Liver (tissue), 10 donors: ENCODE measurements at places on chromosomes 4 and X. TPM values are rescaled to one million over a fixed set of nuclear protein-coding genes. Genes with fewer than 3 reads are reported as not detected.

DNA sequence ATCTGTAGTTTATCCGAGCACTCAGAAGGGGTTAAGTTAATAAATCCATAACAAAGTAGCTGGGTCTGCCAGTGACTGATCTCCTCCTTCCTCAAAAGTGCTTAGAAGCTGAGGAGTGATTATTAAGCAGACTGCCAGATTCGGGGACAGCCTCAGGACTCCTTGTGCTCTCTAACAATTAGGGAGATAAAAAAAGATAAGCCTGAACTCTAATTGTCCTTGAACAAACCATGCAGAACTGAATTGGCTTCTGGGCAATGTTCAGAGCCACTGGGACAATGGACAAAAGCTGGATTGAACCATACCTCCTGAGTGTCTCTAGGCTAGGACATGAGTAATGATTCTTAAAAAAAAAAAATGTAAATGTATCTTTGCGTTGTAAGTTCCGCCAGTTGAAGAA, 22.7 kb upstream of the GRPR start:
- no peak for DNase-seq

DNA sequence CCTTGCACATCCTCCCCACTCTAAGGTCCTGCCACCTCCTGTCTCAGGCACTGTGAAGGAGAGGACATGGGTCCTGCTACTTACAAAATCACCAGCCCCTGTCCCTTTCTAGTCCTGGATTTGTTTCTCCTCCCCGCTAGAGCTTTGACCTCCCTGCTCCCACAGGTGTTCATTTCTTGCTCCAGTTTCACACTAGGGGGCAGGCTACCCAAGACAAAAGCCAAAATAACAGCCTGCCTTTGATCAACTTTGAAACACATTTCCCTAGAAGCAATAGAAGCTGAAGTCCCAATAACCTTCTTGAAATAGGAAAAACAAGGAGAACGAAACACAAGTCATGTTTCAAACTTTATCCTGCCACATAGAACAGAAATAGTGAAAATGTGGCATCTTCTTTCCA, 164.4 kb downstream of the QDPR start:
- no peak for DNase-seq

DNA sequence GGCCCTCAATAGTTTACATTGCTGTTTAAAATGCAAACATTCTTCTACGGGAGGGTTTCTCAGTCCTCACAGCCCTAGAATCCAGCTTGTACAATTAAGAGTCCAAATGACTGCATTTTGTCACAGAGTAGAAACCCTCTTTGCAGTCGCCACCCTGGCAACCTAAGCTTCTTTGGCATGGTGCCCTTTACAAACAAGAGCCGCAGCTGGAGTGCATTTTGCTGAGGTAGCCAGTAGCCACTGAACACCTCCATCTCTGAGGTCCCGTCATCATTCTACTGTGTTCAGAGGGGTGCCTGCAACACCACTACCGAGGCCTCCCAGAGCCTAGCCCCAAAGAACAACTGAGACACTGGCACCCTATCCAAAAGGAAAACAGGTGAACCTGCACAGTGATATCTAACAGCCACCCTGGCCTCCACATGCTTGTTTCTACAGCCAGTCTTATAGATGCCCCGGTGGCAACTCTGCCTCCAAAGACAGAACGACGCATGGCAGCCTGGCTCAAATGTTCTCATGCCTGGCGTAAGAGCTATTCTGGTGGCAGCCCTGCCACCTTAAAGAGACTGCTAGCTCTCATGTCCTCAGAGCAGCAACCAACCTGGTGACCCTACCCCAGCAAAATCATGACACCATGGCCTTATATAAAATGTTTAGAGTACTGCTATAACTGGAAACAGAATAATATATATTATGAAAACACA, 801.9 kb downstream of the TECRL start:
- no peak for DNase-seq

- no peak for DNase-seq
Measured at GRCh38 chr4:24704149-24704548, 91.2 kb upstream of the SOD3 start.

- no peak for DNase-seq
Measured at GRCh38 chr4:1318488-1319213, 28.4 kb upstream of the UVSSA start.

GRCh38 chr4:25089051-25089763, 58.5 kb upstream of the LGI2 start:
- no peak for DNase-seq

GRCh38 chrX:45172890-45173289, 27.8 kb downstream of the DIPK2B start:
- DNase-seq: no peak

DNA sequence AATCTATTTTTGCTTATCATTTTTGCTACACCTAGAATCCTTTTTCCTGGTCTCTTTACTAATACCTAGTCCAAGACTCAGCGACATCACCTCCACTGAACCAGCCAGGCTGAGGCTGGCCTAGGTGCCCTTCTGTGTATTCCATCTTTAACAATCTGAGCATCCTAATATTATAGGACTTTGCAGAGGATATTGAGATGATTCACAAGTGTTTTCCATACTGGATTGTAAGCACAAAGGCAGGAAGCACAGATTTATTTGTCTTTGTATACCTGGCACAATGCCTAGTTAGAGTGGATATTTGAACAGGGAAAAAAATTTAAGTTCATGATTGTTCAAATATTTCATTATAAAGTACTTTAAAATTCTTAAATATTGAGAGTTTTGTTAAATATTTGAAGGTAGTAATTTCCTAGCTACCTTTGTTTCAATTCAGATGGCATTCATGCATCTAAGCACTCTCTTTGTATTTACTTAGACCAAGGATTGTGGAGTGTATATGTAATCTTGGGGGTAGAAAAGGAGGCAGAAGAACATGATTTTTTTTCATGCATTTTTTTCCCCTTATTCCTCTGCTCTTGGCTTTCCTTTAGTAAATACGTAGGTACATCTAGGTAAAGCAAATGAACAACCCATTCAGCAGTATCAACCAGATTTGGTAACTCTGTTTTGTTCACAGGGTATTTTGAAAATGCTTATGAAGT, 18.4 kb downstream of the SMARCA5 start:
- DNase-seq: no peak

- no peak for DNase-seq
Measured at GRCh38 chr4:40197879-40198689, 1.3 kb downstream of the RHOH start.

DNA sequence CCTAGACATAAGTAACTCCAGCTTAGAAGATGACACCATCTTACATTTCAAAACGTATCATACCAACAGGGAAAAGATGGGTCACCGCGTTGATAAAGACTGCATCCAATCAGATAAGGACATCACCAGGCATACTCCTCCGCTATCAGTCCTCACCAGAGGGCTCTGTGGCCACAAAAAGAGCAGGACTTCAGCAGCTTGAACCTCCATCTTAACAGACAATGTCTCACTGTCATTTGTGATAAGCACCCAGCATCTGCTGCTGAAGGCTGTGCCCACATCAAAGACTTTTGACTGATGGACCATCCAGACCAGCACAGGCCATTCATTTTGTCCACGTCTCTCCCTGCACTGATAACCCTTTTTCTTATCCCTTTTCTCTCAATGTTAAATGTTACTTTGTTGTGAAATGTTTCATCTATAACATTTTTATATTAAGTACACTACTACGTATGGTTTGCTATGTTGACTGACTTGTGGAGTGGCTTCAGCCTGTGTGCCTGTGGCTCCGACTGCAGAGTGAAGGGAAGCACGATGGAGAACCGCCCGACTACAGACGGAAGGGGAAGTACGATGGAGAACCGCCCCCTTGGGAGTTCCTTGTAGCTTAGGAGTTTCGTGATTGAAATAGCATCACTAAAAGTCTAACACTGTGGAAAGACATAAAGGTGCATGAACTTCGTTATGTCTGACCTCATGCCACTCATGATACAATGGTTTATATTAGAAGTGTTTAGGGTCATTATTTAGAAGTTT, 595.4 kb upstream of the AGA start:
- no peak for DNase-seq

- no peak for DNase-seq
Measured at GRCh38 chr4:84495794-84496261, 3.3 kb downstream of the NKX6-1 start.

- no peak for DNase-seq
Measured at GRCh38 chr4:123740236-123740635, 343.6 kb downstream of the SPRY1 start.

GRCh38 chr4:70559924-70560323, 32.1 kb upstream of the AMBN start:
- no peak for DNase-seq

DNA sequence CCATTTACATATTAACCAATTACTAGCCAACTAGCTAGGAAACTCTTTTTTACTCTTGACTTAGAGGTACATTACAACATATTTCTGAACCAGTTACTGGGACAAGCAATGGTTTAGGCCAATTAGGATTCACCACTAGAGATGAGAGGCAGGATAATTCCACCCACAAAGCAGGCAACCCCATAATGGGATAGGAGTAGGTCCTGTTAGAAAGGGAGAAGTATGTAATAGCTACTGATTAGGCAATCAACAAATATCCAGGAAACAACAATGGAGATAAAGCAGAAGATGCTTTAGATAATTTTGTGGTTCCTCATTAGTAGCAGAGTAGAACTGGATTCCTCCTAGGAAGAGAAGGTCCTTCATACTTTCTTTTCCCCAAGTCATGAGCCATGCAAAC, 173.8 kb upstream of the GLRA2 start:
- no peak for DNase-seq

DNA sequence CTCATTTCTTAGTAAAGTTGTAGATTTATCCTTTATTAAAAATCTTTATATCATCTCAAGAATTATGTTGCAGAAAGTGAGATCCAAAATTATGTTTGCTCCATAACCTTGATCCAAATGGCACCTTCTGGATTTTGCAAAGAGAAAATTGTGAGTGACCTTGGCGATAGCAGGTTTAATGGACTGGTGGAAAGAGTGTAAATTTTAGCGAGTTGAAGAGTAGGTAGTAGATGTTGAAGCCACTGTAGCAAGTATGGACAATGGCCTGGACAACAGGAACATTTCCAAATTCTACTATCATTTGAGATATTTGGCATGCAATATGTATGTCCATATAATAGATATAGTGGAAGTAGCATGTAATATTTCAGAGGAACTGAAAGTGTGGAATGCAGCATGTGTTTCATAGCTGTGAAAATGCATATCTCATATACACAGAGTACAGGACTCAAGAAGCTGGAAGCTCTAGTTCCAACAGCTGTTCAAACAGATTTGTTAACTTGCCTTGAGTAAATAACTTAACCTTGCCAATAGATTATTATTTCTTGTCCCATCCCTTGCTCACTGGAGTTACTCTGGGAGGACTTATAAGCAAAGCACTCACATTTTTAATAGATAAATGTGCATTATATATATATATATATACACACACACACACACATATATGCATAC, 152.5 kb upstream of the TLL1 start:
- no peak for DNase-seq

The NDST4 gene
- not detected for total RNA-seq

The RAB40AL gene
- 0.14 TPM for total RNA-seq
